ENCODE measurements at places on chromosomes 12 and 14.

GRCh38 chr12:82638324-82638723, 48.4 kb upstream of the TMTC2 start:
- DNase-seq: no peak

- no peak for DNase-seq
These were observed 25.0 kb downstream of the DACT1 start for GRCh38 chr14:58662759-58663158.

- DNase-seq: no peak
These were observed 41.1 kb downstream of the RPS29 start for GRCh38 chr14:49545071-49545470.

GRCh38 chr12:6161124-6161882, 36.8 kb upstream of the VWF start:
- DNase-seq: no peak

Data from activated naive CD8-positive, alpha-beta T cell treated with anti-CD3 and anti-CD28 coated beads, Interleukin-2, amount 50 U/mL, for 16 hours (primary cell).